Cerebellum (tissue), 4 donors: ENCODE measurements at places on chromosomes 3 and 15. TPM values are rescaled to one million over a fixed set of nuclear protein-coding genes. Genes with fewer than 3 reads are reported as not detected.

- no peak for DNase-seq
These were observed 35.9 kb downstream of the PRR23E start for GRCh38 chr3:127228866-127229265.

DNA sequence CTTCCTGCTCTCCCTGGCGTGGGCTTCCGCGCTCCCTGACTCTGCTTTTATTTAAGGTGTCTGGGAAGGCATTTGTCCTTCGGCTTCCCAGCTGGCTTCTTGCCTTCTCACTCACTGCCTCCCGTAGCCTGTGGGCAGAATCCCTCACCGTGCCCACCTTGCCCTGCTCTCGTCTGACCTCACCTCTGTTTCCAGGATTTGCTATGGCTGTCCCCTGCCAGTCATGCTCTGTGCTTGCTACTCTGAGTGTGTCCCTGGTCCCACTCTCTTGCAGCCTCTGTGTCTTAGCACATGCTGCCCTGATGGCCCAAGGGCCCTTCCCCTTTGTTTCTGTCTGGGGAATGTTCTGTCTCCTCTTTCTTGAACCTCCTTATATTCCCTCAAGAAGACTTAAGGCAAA is 26.2 kb downstream of the LPP start:
- DNase-seq = no peak

DNA sequence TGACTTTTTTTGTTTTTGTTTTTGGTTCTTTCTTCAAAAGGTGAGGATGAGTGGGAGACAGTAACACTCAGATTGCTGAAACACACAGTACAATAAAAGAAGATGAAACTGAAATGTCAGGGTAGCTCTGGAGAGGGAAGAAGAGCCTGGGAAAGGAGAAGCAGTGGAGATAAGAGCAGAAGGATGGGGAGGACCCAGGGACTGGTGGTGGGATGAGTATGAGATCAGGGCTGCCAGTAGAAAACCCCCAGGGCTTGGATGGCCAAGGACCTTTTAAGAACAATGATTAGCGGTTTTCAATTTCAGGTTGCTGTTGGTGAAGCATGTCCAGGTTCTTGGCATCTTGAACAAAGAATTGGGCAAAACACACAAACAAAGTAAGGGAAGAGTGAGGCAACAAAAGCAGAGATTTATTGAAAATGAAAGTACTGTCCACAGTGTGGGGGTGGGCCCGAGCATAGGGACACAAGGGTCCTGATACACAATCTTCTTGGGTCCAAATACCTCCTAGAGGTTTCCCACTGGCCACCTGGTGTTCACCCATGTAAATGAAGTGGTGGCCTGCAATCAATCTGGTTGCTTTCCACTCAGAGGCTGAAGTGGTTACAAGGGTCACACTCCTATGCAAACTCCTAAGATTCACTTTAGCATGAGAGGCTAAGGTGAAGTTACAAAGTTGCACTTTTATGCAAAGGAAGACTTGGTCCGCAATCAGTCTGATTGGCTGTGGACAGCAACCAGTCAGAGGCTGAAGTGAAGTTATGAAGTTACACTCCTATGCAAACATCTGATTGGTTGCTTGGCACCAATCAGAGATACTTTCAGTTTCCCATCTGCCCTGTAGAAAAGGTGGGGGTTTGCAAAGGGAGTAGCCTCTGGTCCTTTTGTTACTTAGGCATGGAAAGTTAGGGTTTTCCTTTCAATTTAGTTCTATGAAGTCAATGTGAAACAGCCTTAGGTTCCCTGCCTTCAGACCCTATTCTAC is 26.1 kb upstream of the MFSD1 start:
- DNase-seq = no peak

Gene FOXL2
- total RNA-seq = 0.45 TPM

Gene ONECUT1
- 1.5 TPM for total RNA-seq
